Aorta (tissue), 5 donors: ENCODE measurements at places on chromosomes 11 and 22. TPM values are rescaled to one million over a fixed set of nuclear protein-coding genes. Genes with fewer than 3 reads are reported as not detected.

The RASSF7 gene
- total RNA-seq = 8.5 TPM

The MS4A15 gene
- not detected for total RNA-seq

The CD248 gene
- total RNA-seq = 118 TPM

The CERK gene
- total RNA-seq = 33.8 TPM

The TTLL12 gene
- total RNA-seq = 16.4 TPM

The OR5B17 gene
- total RNA-seq = not detected

DNA sequence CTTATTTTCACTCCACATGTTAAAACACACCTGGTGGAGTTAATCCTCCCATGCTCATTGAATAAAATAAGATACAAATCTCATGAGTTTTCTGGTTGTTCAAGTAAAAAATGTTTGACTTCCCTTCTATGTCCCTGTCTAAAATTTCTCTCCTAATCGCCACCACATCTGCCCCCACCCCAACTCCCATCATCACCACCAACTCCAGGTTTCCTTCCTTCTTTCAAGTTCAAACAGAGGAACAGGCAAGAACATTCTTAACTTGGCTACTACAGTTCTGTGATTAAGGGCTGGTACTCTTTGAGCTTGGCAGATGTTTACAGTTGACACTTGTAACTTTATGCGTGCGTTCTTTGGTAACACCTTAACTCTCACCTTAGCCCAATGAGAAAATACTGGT, 9.1 kb upstream of the PSMA1 start:
- H3K36me3 ChIP-seq = no peaks in the 10 kb centered on the region
- H3K27me3 ChIP-seq = no peaks in the 10 kb centered on the region
- H3K4me1 ChIP-seq = no peaks in the 10 kb centered on the region
- no peak for DNase-seq
- no peak overlapping the region for H3K27ac ChIP-seq

- H3K4me3 ChIP-seq = no peak overlapping the region
- no peaks in the 10 kb centered on the region for H3K27me3 ChIP-seq
- H3K4me1 ChIP-seq = no peaks in the 10 kb centered on the region
- peaks cover 3% of the 10 kb centered on the region for H3K36me3 ChIP-seq
- no peak for DNase-seq
- H3K27ac ChIP-seq = no peak overlapping the region
Measured at GRCh38 chr22:29635734-29636357, 32.4 kb downstream of the NF2 start.

GRCh38 chr11:46264030-46264429, 13.4 kb upstream of the CREB3L1 start:
- H3K27me3 ChIP-seq = no peaks in the 10 kb centered on the region
- H3K36me3 ChIP-seq = no peaks in the 10 kb centered on the region
- no peak for DNase-seq

DNA sequence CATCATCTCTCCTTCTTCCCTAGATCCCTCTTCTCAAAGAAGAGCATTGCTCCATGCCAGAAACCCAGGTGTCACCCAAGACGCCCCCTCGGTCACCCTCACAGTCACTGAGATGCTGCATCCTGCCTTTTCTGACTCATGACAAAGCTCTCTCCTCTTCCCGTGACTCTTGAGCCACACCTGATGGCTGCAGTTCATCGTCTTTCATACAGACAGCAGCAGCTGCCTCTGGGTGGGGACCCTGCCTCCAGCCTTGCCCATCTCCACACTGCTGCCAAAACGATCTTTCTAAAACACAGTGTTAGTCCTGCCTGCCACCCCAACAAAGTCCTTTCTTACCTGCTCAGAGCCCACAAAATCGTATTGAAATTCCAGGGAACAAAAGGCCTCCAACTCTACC, 44.8 kb downstream of the BUD13 start:
- no peak overlapping the region for H3K27ac ChIP-seq
- H3K27me3 ChIP-seq = no peaks in the 10 kb centered on the region
- H3K4me1 ChIP-seq = no peaks in the 10 kb centered on the region
- peak; percentile 55 for DNase-seq

GRCh38 chr11:85076535-85077330, 550.4 kb downstream of the DLG2 start:
- no peak overlapping the region for H3K27ac ChIP-seq
- DNase-seq = no peak
- no peaks in the 10 kb centered on the region for H3K27me3 ChIP-seq
- H3K36me3 ChIP-seq = no peaks in the 10 kb centered on the region
- H3K4me3 ChIP-seq = no peak overlapping the region

DNA sequence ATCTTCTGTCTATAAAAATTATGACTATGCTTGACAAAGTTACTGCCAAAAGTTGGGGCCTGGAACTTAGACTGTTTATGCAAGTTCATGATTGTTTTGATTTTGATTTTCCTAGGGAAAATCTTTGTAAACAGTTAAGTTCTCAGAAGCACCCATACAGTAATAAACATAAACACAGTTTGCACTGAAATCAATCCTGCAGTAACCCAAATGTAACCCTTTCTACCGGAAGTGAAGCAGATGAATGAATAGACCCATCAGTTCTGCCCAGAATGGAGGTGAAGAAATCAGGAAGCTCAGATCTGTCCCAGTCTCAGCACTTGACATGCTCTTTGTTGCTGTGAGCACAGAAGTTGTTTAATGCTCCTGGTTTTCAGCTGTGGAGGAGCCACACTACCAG, 24.6 kb upstream of the C11orf96 start:
- no peak for DNase-seq
- H3K4me1 ChIP-seq = peaks cover 2% of the 10 kb centered on the region
- no peaks in the 10 kb centered on the region for H3K36me3 ChIP-seq
- no peak overlapping the region for H3K4me3 ChIP-seq
- no peak overlapping the region for H3K27ac ChIP-seq
- no peaks in the 10 kb centered on the region for H3K27me3 ChIP-seq

- H3K36me3 ChIP-seq = no peaks in the 10 kb centered on the region
- H3K27me3 ChIP-seq = no peaks in the 10 kb centered on the region
- H3K4me3 ChIP-seq = no peak overlapping the region
- no peaks in the 10 kb centered on the region for H3K4me1 ChIP-seq
- H3K27ac ChIP-seq = no peak overlapping the region
- DNase-seq = no peak
Measured at GRCh38 chr11:14112721-14113120, 150.2 kb downstream of the SPON1 start.

DNA sequence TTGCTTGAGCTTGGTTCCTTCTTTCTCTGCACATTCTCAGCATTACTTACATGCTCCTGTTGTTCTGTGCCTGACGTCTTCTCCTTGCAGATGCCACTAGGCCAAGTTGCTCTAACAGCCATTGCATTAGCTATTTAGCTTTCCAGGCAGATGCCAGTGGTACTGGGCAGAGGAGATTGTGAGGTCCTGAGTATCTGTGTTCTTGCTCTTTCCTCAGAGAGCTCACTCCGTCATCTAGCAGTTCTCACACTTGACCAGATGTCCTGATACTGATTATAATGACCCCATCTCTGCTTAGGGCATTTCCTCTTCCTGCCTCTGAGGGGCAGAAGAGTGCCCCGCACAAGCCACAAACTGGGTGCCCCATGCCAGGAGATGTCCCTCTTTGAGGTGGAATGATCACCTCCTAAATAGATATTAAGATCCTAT, 30.7 kb downstream of the ARHGAP1 start:
- H3K4me1 ChIP-seq = peaks cover 5% of the 10 kb centered on the region
- peaks cover 14% of the 10 kb centered on the region for H3K36me3 ChIP-seq
- no peak overlapping the region for H3K27ac ChIP-seq
- no peaks in the 10 kb centered on the region for H3K27me3 ChIP-seq
- no peak overlapping the region for H3K4me3 ChIP-seq
- no peak for DNase-seq

GRCh38 chr11:105023003-105023402, at the start of gene CASP5:
Gene CASP5 (minus strand): TSS chr11:105023168. CDS start chr11:105023136, 32 bp downstream.
- H3K4me3 ChIP-seq = no peak within 1 kb of the TSS
- no peak within 1 kb of the TSS for H3K27ac ChIP-seq
- no peaks in the 10 kb centered on the region for H3K36me3 ChIP-seq
- H3K4me1 ChIP-seq = no peaks in the 10 kb centered on the region

DNA sequence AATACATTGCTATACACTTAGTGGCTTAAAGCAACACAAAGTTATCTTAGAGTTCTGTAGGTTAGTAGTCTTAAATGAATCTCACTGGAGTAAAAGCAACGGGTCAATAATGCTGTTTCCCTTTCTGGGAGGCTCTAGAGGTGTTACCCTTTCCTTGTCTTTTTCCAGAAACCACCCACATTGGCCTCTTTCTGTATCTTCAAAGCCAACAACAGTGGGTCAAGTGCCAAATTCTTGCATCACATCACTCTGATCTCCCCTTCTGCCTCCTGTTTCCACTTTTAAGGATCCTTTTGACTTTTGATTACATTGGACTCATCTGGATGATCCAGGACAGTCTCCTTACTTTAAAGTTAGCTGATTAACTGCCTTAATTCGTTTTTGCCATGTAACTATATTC, 93.6 kb downstream of the DDX10 start:
- H3K36me3 ChIP-seq = no peaks in the 10 kb centered on the region
- no peak overlapping the region for H3K4me3 ChIP-seq
- no peak for DNase-seq

GRCh38 chr11:65501186-65501471, 2.3 kb downstream of the MALAT1 start:
- H3K27ac ChIP-seq = peak overlapping the region; percentile 90
- DNase-seq = no peak
- H3K36me3 ChIP-seq = peaks cover 15% of the 10 kb centered on the region
- peak overlapping the region; percentile 100 for H3K4me3 ChIP-seq
- H3K4me1 ChIP-seq = peaks cover 2% of the 10 kb centered on the region
